ENCODE measurements at places on chromosomes 3 and 15.

DNA sequence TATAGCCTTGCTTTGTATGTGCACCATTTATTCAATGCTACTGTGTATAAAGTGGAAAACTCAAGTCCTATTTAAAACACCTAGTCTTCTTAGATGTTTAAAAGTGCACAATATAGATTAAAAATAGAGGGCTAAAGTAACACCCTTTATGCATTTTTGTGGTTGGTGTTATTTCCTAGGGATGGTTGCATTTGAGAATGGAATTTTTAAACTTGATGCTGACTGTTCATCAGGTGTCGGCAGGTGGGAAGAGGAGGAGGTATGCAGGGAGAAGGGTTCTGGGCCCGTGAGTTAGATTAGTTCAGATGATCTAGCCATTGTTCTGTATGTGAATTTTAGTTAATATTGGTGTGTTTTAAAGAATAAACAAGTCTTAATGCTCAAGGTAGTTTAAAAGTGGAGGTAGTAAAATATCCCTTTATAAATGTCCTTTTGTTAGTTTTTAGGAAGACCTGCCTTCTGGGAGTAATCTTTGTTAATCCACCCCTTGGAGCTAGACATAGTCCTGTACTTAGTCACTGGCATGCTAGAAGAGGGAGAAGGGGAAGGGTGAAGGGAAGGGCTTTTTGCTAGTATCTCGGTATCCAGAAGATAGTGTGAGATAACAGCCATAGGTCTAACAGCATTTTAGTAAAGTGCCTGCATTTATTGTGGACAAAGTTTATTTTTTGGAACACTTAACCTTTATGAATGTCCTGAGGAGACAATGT, 8.1 kb upstream of the SRPRB start:
- no peak for DNase-seq

- DNase-seq = no peak
Measured at GRCh38 chr3:100606894-100607512, 2.4 kb upstream of the ADGRG7 start.

- no peak for DNase-seq
Measured at GRCh38 chr3:116391296-116392201, 53.7 kb downstream of the LSAMP start.

GRCh38 chr3:156818890-156819289, 7.3 kb upstream of the LEKR1 start:
- peak; percentile 95 for DNase-seq

- DNase-seq = no peak
Measured at GRCh38 chr3:56257826-56258225, 210.4 kb downstream of the ERC2 start.

GRCh38 chr3:134359121-134360010, 14.9 kb downstream of the AMOTL2 start:
- no peak for DNase-seq

Data from fibroblast of skin of abdomen (primary cell).